ENCODE measurements at places on chromosomes 4 and X. TPM values are rescaled to one million over a fixed set of nuclear protein-coding genes. Genes with fewer than 3 reads are reported as not detected.

DNA sequence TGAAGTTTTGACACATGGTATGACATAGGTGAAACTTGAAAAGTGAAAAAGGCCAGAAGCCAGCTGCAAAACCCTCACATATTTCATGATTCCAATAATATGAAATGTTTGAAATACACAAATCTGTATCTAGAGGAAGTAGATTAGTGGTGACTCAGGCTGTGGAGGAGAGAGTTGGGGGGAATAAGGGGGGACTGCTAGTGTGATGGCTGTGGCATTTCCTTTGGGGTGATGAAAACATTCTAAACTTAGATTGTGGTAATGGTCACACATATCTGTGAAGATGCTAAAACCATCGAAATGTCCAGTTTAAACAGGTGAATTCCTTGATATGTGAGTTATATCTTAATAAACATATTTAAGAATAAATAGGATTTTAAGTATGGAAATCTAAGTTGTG is 343.5 kb upstream of the SFRP2 start:
- H3K27me3 ChIP-seq = no peaks in the 10 kb centered on the region
- H3K36me3 ChIP-seq = no peaks in the 10 kb centered on the region
- no peak overlapping the region for H3K4me3 ChIP-seq
- DNase-seq = no peak

Gene AKAP4
- total RNA-seq = not detected

Gene CDKN2AIP
- 42.6 TPM for total RNA-seq

- peaks cover 11% of the 10 kb centered on the region for H3K36me3 ChIP-seq
- H3K27me3 ChIP-seq = no peaks in the 10 kb centered on the region
- DNase-seq = no peak
- H3K4me3 ChIP-seq = no peak overlapping the region
These were observed 257.7 kb downstream of the RAPGEF2 start for GRCh38 chr4:159360549-159360948.

Gene C4orf50
- total RNA-seq = 0.02 TPM

Gene CXorf49
- not detected for total RNA-seq

GRCh38 chr4:32268863-32269262 is 1548.7 kb downstream of the PCDH7 start:
- H3K36me3 ChIP-seq = no peaks in the 10 kb centered on the region
- DNase-seq = no peak
- no peaks in the 10 kb centered on the region for H3K4me1 ChIP-seq
- H3K4me3 ChIP-seq = no peak overlapping the region
- no peaks in the 10 kb centered on the region for H3K27me3 ChIP-seq
